ENCODE measurements at places on chromosomes 6 and 20. TPM values are rescaled to one million over a fixed set of nuclear protein-coding genes. Genes with fewer than 3 reads are reported as not detected.

Gene PRRT1
- 0.71 TPM for polyA plus RNA-seq

Gene TCF21
- polyA plus RNA-seq: 0.05 TPM

Gene EDN1
- 0.23 TPM for polyA plus RNA-seq

Gene TXLNB
- polyA plus RNA-seq: 0.05 TPM

Gene NAA20
- 15.8 TPM for polyA plus RNA-seq

Gene APCDD1L
- polyA plus RNA-seq: 1.8 TPM

Gene CTCFL
- 0.30 TPM for polyA plus RNA-seq

Gene MRAP2
- 5.3 TPM for polyA plus RNA-seq

Gene MATN4
- polyA plus RNA-seq: 2.1 TPM

Gene HLA-G
- polyA plus RNA-seq: 4.2 TPM

Gene BLCAP
- polyA plus RNA-seq: 72.2 TPM

Gene NR2E1
- polyA plus RNA-seq: not detected

Gene NTSR1
- 0.53 TPM for polyA plus RNA-seq

Gene RIPOR3
- polyA plus RNA-seq: 5.6 TPM

Gene KCNK15
- polyA plus RNA-seq: 0.33 TPM

Gene ADGRG6
- polyA plus RNA-seq: 1.1 TPM

Gene UBE2V1
- polyA plus RNA-seq: 131 TPM

Gene NOX3
- polyA plus RNA-seq: not detected

Gene PTCRA
- not detected for polyA plus RNA-seq

Gene TSHZ2
- polyA plus RNA-seq: 0.14 TPM

Gene PSORS1C2
- polyA plus RNA-seq: 0.11 TPM

Gene FAM83D
- 60.9 TPM for polyA plus RNA-seq

Gene GTF2H4
- 46.2 TPM for polyA plus RNA-seq

Gene NDUFAF5
- 9.2 TPM for polyA plus RNA-seq

Gene IPCEF1
- 0.41 TPM for polyA plus RNA-seq

Gene DLL1
- polyA plus RNA-seq: 1.7 TPM

Gene VSX1
- polyA plus RNA-seq: 0.14 TPM

Gene DNAAF9
- polyA plus RNA-seq: 2.7 TPM

Gene OOEP
- polyA plus RNA-seq: 0.55 TPM

Gene PI16
- polyA plus RNA-seq: 0.06 TPM

Gene SAPCD1
- polyA plus RNA-seq: 3.1 TPM

Gene HTR1E
- 0.09 TPM for polyA plus RNA-seq

Gene EHMT2
- polyA plus RNA-seq: 187 TPM

Gene BLTP3A
- 8.5 TPM for polyA plus RNA-seq

Gene PMEPA1
- 12.7 TPM for polyA plus RNA-seq

Gene OPN5
- not detected for polyA plus RNA-seq

Gene GSTA2
- 0.05 TPM for polyA plus RNA-seq

Gene CHRNA4
- 5.0 TPM for polyA plus RNA-seq

Gene ENPP1
- polyA plus RNA-seq: 6.9 TPM

Gene ZSCAN16
- 1.9 TPM for polyA plus RNA-seq

Gene FUT9
- polyA plus RNA-seq: 0.85 TPM

Gene SDCBP2
- 6.7 TPM for polyA plus RNA-seq

Gene MRPS18A
- polyA plus RNA-seq: 121 TPM

Gene MMP24OS
- 21.3 TPM for polyA plus RNA-seq

Gene PSORS1C1
- polyA plus RNA-seq: 0.12 TPM

Gene RAMACL
- 0.23 TPM for polyA plus RNA-seq

Gene GABRR1
- 0.63 TPM for polyA plus RNA-seq

Gene SERINC1
- 15.4 TPM for polyA plus RNA-seq

All from H1 (cell line).